ENCODE measurements at places on chromosomes 11 and 22.
A peak's percentile ranks its signal among the peaks of the same experiment; 100 is the strongest.

DNA sequence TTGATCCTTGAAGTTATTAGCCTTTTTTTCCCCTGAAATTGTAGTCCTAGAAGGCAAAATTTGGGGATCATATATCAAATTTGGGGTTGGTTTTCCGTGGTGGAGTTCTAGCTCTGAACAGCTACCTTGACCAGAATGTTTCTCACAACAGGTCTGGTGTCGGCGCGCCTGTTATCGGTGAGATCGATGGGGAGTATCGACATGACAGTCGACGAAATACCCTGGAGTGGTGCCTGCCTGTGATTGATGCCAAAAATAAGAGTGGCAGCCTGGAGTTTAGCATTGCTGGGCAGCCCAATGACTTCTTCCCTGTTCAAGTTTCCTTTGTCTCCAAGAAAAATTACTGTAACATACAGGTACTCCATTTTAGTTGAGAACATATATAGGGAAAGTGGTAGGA, 9.9 kb upstream of the PHLDB1 start:
- no peak for DNase-seq

GRCh38 chr11:14789879-14790484, 102.0 kb downstream of the CYP2R1 start:
- peak; percentile 2 for DNase-seq

DNA sequence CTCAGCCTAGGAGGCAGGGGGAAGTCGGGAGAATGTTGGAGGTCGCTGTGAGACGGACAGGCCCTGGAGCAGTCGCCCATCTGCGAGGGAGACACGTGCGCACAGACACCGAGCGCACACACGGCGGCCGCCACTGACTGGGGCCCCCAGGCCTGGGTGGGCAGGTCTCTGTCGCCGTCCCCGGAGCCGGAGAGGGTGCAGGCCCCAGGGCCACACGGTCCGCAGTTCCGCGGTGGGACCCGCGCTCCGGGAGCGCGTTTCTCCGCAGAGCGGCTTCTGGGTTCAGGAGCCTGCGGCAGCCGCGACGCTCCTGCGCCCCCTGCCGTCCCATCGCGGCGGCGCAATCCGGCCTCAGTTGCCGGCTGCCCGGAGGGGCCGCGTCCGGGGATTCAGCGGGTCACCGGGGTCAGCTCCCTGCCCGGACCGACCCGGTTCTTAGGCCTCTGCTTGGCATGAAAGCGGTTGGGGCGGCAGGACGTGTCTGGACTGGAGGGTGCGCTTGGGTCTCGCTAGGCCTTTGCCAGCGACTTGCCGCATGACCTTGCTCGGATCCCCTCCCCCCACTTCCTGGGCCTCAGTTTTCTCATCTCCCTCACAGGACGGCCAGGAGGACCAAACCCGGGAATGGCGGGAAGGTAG, 31.2 kb downstream of the PDE2A start:
- DNase-seq, result peak; percentile 39

DNA sequence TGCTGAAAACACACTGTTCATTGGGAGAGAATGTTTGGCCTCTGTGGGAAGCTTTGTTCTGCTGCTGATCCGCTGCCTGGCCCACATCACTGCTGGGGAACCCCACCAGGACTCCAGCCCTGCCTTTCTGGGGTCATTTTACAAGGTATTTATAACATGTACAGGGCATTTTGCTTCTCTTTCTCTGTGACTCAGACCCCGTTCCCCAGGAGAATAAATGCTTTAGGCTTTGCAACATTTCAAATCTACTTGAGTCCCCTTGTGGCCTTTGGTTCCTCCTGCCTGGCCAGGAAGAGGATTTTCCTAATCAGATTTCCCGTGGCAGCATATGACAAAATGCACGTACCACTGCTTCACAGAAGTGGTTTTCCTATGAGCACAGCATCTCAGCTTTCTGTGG, 43.0 kb downstream of the BTG4 start:
- DNase-seq, result peak; percentile 73

DNA sequence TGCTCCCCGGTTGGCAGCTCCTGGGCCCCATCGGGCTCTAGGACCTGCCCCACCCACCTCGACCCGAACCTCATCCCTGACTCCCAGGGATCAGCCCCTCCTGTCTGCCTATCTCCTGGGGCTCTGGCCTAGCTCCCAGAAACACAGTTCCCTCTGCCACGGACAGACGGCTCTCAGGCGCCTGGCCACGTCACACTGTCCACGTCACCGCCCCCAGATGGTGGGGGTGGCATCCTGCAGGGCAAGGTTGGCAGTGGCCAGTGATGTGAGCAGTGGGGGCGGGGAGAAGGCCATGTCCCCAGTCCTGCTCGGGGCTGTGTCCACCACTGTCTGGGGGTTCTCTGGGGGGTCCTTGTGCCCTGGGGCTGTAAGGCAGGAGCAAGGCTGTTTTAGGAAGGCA, 29.2 kb downstream of the SYT7 start:
- DNase-seq, result no peak

DNA sequence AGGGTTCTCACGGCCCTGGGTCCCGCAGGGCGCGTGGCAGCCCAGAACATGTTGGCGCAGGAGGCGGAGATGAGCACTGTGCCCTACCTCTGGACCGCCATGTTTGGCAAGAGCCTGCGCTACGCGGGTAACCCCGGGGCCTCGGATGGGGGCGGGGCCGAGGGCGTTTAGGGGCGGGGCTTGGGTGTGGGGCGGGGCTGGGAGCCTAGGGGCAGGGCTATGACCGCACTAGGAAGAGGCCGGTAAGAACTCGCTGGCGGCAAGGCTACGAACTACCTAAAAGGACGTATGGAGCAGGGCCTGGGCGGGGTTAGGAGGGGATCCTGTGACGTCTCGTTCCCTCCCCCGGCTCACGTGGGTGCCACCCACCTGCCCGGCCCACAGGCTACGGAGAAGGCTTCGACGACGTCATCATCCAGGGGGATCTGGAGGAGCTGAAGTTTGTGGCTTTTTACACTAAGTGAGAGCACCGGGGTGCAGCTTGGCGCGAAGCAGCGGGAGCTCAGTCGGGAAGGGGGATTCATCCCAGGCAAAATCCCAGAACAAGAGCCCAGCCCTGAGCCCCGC, 2.8 kb upstream of the LZTR1 start:
- DNase-seq, result peak; percentile 74

DNA sequence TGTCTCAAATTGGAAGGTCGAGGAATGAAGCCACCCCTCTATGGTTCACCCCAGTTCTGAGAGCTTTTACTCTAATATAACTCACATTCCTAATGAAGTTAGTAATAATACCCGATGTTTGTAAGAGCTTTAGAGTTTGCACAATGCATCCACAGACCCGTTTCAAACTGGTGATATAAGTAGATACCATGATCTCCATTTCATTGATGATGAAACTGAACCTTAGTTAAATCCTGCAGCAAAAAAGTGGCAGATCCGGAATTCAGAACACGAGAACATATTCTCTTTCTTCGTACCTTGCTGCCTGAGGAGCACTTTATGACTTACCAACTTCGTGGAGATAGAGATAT, 757 bp upstream of the RBFOX2 start:
- DNase-seq, result no peak

GRCh38 chr11:65932558-65932919, 12.7 kb upstream of the TSGA10IP start:
- peak; percentile 45 for DNase-seq

DNA sequence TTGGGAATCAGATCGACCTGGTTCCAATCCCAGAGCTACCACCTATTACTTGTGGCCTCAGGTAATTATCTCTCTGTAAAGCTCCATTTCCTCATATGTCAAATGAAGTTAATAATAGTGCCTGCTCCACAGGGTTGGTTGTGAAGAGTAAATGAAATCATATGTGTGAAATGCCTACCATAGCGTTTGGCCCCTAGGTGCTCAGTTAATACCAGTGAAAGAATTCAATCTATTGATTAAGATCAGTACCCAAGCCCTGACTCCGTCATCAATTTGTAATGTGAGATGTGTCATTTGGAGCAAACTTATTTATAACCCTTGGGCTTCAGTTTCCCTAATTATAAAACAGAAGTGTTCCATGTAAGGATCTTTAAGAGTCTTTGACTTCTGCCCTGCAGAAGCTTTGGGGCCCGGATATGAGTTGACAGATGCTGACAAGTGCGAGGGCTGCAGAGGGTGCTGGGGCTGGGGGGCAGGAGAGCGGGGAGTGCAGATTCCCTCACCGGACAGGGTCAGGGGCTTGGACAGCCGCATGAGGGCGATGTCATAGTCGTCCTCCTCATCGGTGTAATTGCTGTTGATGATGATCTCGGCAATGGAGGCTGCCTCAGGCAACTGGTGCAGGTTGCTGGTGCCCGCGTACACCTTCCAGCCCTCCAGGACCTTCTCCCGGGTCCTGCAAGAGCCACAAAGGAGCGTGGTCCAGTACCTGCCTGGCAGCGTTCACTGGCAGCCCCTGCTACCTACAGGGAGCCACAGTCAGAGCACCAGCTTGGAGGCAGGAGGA, 20.9 kb downstream of the TMPRSS13 start:
- no peak for DNase-seq

GRCh38 chr22:23098718-23099530, 28.6 kb downstream of the GNAZ start:
- no peak for DNase-seq

DNA sequence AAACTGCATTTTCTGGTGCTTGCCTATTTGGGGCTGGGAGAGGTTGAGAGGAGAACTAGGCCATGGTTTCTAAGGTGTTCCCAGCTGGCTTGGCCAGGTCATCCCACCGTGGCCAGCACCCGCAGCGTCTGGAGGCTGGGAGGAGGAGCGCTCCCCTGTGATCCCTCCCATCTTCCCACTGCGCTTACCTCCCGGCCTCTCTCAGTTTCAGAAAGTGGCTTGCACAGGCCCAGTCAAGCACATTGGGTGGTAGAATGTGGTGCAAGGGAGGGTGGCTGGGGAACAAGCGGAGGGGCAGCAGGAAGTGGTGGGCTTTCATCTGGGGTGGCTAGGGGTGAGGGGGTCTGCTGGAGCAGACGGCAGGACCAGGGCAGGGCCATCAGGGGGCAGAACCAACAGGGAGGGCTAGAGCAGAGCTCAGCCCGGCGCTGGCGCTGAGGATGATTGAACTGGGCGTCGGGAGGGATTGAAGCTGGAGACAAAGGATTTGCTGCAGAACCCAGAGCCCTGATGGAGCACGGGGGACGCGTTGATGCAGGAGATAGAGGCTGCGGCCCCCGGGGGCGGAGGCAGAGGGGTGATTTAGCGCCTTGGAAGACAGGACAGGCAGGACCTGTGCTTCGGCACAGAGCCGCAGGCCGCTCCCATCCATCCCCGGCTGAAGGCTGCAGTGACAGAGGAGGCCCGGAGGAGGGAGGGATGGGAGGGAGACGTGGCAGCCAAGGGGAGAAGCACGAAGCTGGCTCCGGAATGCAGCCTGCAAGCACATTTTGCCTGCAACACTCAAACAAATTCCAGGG, 76.0 kb downstream of the TRIM29 start:
- peak; percentile 57 for DNase-seq

DNA sequence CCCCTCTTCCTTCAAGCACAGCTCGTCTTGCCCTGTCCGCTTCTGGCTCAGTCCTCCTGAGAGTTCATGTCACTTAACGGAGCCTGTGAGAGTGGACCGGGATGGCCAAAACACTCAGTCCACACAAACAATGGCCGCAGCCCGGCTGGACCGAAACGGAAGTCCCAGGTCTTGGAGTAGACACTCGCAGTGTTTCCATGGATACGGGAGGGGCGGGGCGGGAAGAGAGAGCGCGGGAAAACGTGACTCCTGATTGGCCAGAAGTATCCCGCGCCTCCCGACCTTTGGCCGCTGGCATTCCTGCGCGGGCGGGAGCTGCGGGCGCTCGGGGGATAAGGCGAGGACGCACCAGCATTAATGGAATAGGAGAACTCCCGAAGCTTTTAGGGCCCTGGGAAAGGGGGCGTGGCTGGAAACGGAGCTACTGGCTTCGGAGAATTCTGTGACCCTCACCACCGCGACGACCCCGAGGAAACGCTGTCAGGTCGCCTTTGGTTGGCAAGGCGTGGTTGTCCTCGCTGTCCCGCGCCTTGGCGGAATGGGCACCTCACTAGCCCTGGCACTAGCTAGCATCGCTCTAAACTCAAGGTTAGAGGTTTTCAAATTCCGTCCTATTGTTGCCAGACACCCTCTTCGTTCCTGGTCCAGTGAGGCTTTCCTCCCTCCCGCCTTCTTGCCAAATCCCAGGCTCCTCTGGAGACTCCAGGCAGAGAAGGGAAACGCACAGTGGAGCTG, at the start of the genes NLRP14 and ZNF214:
NLRP14 (plus strand) TSS at position 297 of the 735 bp plus-strand sequence. CDS start 18,108 bp downstream, outside the sequence.
ZNF214 (minus strand) TSS at position 164 of the 735 bp plus-strand sequence. CDS start 17,511 bp downstream, outside the sequence.
- peak; percentile 91 for DNase-seq

- DNase-seq, result no peak
These were observed 26.9 kb upstream of the USP47 start for GRCh38 chr11:11814614-11815452.

GRCh38 chr11:65262381-65262680, 569 bp downstream of the POLA2 start:
- no peak for DNase-seq

DNA sequence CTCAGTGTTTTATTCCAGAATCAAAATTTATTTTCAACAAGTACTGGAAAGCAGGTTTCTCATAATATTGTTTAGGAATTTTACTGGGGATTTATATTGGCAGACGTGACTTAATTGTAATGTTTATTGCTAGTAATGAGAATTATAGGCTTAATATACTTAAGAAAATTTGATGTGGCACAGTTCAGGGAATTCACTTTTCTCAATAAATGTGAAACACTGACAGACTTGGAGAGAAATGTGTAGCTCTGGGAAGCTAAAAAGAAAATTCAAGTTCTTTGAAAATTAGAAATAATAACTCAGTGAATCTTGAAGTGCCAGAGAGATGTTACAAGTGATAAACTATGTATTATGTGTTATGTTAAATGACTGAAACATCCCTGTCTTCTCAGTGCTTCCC, at the start of gene OR51F2:
OR51F2 (plus strand) TSS at position 301 of the 400 bp plus-strand sequence. CDS start 101 bp downstream, outside the sequence.
- DNase-seq, result no peak

DNA sequence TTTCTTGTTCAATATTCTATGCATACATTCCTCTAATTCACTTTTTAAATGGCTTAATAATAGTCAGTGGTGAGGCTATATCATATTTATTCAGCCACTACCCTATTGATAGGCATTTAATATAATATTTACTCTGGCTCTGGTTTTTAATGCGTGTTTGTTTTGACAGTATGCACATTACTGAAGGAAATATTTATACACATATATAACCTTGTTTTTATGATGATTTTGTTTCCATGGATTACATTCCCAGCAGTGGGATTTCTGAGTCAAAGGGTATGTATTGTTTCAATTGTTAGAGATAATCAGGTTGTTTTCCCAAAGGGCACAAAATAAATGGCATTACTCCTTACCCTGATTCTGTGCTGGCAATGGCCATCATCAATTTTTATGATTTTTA, 105.8 kb downstream of the UVRAG start:
- no peak for DNase-seq
